ENCODE measurements at places on chromosomes 2 and 18.

- DNase-seq = no peak
Observed at GRCh38 chr2:239630618-239631286, 229.9 kb upstream of the HDAC4 start.

DNA sequence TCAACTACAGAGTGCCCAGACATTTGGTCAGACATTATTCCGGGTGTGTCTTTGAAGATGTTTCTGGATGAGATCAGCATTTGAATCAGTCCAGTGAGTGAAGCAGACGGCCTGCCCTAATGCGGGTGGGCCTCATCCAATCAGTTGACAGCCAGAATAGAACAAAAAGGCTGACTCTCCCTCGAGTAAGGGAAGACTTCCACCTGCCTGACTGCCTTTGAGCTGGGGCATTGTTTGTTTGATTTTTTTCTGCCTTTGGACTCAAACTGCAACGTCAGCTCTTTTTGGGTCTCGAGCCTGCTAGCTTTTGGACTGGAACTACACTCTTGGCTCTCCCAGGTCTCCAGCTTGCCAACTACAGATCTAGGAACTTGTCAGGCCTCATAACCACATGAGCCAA is 111.7 kb upstream of the AGAP1 start:
- DNase-seq = no peak

DNA sequence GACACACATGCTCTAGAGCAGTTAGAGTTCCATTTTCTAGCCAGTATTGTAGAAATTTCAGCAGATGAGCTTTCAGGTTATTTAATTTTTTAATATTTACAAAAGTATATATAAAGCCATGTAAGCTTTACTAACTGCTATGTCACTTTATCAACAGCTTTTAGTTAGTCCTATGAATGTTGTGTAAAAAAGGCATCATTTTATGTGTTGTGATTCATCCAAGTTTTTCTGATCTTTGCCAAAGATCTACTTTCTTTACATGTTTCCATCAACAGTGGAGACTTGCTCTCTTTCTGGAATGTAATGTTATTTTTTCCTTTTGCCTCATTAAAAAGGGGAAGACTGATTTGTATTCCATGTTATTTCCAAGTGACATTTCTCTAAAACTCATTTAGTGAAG is 125.2 kb upstream of the TFPI start:
- DNase-seq = no peak

DNA sequence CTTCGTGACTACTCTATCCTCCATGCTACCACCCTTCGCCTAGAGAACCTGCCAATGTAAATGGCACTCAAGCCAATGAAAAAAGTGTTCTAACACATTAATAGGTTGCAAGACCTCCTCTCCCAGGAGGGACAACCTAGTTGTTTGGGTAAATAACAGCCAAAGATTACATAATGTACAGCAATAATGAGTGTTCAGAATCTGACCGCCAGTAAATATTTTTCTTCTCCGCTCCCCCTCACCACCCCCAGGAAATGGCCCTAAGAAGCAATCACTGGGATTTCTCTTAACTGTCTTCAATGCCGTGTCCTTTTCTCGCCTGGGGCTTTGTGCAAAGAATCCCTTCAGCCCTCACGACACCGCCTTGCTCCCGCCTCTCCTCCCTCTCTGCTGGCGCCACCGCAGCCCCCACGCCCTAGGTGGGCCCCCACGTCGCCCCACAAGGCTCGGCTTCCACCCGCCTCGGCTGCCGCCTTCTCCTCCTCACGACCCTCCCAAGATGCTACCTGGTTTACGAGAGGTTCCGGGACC is 458 bp downstream of the HYCC2 start:
- no peak for DNase-seq

GRCh38 chr18:8208716-8209115 is 400.5 kb upstream of the RAB12 start:
- no peak for DNase-seq

DNA sequence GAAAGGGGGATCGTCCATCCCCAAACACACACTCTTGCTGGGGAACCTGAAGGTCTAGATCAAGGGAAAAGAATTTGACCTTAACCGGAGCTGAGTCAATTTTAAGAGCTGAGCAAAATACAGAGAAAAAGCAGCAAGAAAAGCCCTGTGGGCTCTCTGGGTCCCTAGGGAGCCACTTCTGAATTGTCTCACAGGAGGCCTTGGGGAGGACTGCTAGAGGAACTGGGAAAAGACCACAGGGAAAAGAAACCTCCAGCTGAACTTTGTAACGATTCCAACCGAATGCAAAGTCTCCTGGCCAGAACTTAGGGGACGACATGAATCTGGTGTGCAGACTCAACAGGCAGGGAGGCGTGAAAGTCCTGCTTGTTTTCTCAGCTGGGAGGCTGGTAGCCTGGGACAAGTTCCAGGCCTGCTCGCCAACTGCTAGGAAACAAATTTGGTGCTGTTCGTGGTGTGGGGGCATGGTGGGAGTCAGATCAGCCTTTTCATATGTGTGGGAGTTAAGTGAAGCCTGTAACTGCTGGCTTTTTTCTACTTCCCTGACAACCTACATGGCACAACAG is 644.6 kb upstream of the CNTNAP5 start:
- no peak for DNase-seq

- DNase-seq = no peak
Observed at GRCh38 chr2:98715812-98716451, 15.0 kb downstream of the MGAT4A start.

DNA sequence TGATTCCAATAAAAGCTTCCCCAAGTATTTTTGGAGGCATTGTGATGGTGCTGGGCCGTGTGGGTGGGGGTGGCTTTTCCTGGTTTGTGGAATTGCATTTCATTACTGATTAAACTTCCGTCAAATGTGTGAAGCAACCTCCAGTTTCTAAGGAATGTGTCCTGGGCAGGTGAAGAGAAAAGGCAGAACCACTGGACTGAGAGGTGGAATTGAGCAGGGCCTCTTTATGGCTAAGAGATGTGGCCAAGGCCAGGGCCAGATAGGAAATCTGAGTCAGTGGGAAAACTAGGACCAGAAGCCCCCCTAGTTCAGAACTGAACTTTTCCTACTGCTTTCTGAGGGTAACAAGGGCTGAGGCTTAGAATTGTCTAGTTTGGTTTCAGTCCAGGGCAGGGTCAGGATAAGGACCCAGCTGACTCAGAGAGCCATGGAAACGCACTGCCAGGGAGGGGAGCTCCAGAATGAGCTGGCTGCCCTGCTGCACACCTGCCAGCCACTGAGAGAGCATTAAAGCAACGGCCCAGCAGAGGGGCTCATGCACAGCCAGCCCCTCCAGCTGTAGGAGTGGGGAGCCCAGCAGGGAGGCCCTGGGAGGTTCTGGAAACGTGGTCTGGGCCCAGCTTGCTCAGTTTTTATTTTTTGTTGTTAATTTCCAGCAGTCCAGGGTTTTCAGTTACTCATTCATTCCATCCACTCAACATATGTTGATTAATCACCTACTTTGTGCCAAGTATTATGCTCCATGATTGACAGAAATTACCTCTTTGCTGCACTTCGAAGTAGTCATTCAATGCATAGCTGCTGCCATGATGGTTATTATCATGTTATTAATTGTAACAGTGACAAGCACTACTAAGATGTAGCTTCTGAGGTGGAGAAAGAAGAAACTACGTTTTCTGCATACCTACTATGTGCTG is 156.1 kb downstream of the MSH2 start:
- no peak for DNase-seq

GRCh38 chr2:196233021-196233804 is 61.8 kb upstream of the STK17B start:
- DNase-seq = peak; percentile 75

DNA sequence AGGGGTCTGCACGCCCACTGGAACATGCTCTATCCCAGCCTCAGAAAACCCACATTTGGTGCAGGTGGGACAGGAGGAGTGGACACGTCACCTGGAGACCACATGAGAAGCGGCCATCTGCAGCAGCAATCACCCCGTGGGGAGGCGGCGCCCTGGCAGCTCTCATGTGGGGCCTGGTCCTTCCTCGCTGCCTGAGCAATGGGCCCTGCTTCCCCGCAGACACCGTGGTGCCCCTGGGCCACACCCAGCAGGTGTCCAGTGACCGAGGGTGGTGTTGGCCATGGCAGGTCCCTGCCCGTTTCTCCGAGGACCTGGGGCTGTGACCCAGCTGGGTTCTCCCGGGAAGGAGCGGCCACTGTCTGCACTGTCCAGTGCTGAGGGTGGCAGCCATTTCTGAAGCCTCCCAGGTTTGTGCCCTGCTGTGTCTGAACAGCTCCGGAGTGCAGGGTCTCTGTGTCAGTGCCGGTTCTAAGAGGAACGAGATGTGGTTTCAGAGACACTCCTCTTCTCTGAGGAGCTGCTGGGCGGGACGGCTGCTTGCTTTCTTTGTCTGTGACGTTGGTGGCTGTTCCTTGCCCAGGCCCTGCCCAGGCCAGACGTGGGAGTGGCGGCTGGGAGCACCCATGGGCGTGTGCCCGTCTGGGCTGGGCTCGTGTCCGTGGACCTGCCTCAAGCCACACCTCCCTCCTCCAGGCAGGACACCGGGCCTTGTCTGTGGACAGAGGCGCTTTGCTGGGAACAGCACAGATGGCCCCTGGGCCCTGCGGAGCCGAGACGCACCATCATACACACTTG is 44.8 kb downstream of the NFATC1 start:
- no peak for DNase-seq

DNA sequence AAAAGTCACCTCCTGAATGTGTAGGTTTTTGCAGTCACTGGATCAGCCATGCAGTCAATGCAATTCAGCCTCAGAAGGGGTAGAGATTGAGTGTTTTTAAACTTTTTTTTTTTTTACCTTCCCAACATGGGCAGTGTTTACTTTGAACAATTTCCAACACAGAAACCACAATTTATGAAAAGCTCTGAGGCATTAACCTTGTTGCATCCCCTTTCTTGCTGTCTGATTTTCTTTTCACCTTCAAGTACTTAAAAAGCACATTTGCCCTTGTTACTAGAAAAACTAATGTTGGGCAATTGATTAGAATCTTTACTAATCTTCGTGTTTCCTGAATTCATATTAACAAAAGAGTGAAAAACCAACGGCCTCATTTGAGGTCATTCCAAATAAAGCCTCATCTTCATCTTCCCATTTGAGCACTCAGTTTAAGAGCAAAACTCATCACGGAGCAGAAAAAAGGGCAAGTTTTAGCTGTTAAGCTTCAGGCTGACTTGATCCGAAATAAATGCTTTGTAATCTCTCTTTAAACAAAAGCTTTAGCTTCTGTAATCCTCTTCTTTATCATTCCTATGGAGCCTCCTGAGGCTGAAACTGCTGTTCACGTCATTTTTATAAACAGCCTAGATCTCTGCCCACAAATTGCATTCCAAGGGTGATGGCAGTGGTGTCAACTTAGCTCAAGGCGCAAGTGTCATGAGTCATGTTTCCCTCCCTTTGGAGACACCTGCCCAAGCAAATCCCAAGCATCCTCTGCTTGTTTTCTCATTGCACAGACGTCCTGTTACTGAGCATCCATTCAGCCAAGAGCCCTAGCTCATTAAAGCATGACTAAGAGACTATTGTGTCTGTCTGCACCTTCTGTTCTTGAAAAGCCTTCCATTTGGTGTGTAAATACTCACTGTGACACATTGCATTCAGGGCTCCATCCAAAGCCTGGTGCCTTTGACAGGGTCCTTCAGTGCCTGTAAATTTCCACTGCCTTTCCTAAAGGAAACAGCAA is 107.7 kb downstream of the HNMT start:
- DNase-seq = no peak

GRCh38 chr2:142012797-142013196 is 118.0 kb downstream of the LRP1B start:
- no peak for DNase-seq

GRCh38 chr2:179440642-179441251 is 176.1 kb upstream of the SESTD1 start:
- peak; percentile 35 for DNase-seq

GRCh38 chr18:55588870-55589595 is 1.0 kb upstream of the TCF4 start:
- DNase-seq = no peak

DNA sequence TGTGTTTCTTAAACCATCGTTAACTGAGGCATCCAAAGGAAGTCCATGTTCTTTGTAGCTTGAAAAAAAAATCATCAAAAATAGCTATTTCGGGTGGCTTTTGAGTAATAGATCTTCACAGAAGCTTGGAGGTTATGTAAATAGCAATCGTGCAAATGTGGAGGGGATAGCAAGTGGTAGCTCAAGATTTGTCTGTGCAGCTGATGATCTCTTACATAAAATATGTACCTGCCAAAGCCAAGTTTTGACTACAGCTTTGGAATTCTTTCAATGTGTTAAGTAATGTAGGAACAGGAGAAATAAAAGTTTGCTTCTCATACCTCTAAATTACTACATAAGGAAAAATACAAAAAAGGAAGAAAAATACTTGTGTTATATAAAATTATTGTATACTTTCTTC is 1432.0 kb downstream of the DPP10 start:
- no peak for DNase-seq

GRCh38 chr2:69054431-69054830 is 41.5 kb downstream of the ANTXR1 start:
- DNase-seq = no peak

GRCh38 chr2:156673333-156673615 is 237.1 kb downstream of the GPD2 start:
- no peak for DNase-seq

DNA sequence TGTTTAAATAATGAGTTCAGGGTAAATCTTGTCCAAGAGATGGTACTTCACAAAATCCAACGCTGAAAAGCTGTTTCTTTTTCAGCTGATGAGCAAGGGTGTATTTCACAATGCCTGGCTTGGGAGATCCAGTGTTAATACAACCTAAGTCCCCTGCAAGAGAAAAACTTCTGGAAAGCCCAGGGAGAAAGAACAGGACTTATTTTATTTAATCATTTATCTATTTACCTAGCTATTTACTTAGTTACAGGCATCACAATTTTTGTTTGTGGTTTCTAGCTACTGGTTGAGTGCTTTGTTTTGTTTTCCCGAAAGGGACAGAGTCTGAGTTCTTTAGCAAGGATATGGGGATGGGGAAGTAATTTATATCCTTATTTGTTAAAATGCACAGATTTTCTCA is 598.2 kb upstream of the SYT4 start:
- no peak for DNase-seq

DNA sequence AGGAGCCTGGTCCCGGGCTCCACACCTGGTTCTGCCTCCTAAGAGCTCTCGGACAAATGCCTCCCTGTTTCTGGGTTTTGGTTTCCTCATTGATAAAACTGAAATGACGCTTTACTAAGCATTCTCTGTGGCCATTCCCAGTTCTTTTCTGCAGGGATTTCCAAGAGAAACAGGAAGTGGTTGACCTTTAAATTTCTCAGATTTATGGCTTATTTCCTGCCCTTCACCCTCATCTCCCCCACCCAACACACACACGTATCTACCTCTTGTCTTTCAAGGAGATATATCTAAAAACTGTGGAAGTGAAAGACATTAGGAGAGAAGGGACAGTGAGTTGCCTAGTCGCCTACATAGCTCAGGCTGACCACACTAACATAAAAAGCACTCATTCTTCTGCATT is 53.0 kb downstream of the PIEZO2 start:
- no peak for DNase-seq
